ENCODE measurements at places on chromosomes 2 and 18. TPM values are rescaled to one million over a fixed set of nuclear protein-coding genes. Genes with fewer than 3 reads are reported as not detected.

MC2R gene
- total RNA-seq: not detected

PLCL1 gene
- total RNA-seq: 0.12 TPM

FNDC4 gene
- 0.79 TPM for total RNA-seq

EPB41L3 gene
- total RNA-seq: not detected

ARID5A gene
- total RNA-seq: 3.4 TPM

GRCh38 chr18:10340821-10341220 is 113.6 kb upstream of the APCDD1 start:
- H3K36me3 ChIP-seq: no peaks in the 10 kb centered on the region
- H3K4me1 ChIP-seq: no peaks in the 10 kb centered on the region
- no peaks in the 10 kb centered on the region for H3K27me3 ChIP-seq
- H3K4me3 ChIP-seq: no peak overlapping the region
- DNase-seq: no peak

- H3K4me3 ChIP-seq: no peak overlapping the region
- no peak for DNase-seq
- no peaks in the 10 kb centered on the region for H3K27me3 ChIP-seq
- no peaks in the 10 kb centered on the region for H3K4me1 ChIP-seq
- no peak overlapping the region for H3K27ac ChIP-seq
- H3K36me3 ChIP-seq: no peaks in the 10 kb centered on the region
These were observed 270.6 kb upstream of the MMADHC start for GRCh38 chr2:149858216-149858615.

- DNase-seq: peak; percentile 40
- H3K4me1 ChIP-seq: no peaks in the 10 kb centered on the region
- H3K27me3 ChIP-seq: no peaks in the 10 kb centered on the region
- no peak overlapping the region for H3K27ac ChIP-seq
These were observed 1624.1 kb upstream of the ZEB2 start for GRCh38 chr2:146143971-146144370.

DNA sequence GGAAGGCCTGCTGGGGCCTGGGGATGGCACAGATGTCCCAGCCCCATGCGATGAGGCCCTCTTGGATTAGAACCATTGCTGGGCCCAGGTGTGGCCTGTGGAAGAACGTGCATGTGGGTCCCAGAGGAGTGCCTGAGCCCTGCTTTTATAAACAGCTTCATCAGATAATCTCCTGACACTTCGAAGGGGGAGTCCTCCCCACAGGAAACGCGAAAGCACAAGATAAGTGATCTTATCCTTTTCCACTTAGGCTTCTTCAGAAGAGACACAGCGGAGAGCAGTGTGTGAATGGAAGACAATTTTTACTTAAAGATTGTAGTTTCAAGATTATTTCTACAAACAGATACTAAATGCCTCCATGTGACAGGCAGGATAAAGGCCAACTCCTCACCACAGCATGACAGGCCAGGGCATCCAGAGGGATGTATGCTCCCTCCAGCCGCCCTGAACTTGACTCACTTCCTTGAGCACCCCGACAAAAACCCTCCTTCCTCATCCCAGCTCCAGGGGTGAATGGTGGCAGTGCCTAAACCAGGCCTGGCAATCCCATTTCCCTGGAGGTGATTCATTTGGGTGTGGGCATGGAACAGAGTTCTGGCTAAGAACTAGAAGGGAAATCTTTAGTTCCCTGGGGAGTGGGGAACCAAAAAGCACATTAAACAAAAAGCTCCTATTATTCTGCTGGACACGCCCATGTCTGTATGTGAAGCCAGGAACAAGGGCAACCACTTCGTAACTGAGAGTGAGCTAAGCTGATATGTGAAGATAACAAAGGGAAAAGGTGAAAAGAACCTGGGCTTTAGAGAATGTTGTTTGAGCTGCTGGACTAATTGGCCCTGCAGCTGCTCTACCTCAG is 56.2 kb upstream of the TMEM163 start:
- H3K27me3 ChIP-seq: no peaks in the 10 kb centered on the region
- no peaks in the 10 kb centered on the region for H3K36me3 ChIP-seq
- peak; percentile 40 for DNase-seq
- H3K27ac ChIP-seq: peak overlapping the region; percentile 68
- no peak overlapping the region for H3K4me3 ChIP-seq

DNA sequence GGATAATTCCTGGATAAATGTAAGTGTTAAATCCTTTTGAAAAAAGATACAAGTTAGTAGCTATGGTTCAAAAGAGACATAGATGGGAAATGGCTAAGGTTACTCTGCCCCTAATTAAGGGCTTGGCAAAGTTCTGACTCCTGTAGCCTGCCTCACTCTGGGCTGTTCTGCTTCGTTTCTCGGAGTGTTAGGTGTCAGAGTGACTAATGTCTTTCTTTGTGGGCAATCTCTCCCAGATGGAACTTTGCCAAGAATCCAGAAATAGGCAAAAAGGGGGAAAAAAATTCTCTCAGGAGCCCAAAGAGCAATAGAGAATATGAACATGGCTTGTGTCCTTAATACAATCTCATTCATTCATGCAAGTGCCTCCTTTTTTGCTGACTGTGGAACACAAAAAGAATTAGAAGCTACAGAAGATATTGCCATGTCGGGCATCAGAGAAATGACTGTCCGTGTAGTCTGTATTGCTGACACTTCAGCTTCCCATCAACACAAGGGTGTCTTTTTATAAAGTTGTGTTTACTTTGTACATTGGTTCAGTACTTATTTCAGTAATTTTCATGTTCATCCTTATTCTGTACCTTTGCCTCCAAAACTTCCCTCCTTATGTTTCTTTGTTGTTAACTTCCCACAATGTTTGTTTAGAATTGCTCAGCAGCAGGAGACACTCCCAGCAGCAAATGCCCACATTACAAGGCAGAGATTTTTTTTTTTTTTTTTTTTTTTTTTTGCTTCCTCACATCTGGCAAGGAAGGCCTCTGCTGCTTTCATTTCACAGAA is 134.0 kb downstream of the FTCDNL1 start:
- H3K4me3 ChIP-seq: no peak overlapping the region
- peak; percentile 67 for DNase-seq
- peak overlapping the region; percentile 76 for H3K27ac ChIP-seq
- H3K36me3 ChIP-seq: no peaks in the 10 kb centered on the region
